ENCODE measurements at places on chromosomes 4 and X.

GRCh38 chr4:155265113-155265512, 56.7 kb downstream of the NPY2R start:
- no peak for DNase-seq

- DNase-seq = no peak
Measured at GRCh38 chr4:62320612-62321011, 1120.5 kb downstream of the ADGRL3 start.

- no peak for DNase-seq
Measured at GRCh38 chr4:142416121-142416520, 430.0 kb downstream of the INPP4B start.

- DNase-seq = no peak
Measured at GRCh38 chrX:115719171-115719570, 158.2 kb downstream of the PLS3 start.

GRCh38 chr4:169059306-169060211, 49.5 kb upstream of the CBR4 start:
- DNase-seq = no peak

- DNase-seq = no peak
Measured at GRCh38 chr4:32560306-32560705, 1840.1 kb downstream of the PCDH7 start.

DNA sequence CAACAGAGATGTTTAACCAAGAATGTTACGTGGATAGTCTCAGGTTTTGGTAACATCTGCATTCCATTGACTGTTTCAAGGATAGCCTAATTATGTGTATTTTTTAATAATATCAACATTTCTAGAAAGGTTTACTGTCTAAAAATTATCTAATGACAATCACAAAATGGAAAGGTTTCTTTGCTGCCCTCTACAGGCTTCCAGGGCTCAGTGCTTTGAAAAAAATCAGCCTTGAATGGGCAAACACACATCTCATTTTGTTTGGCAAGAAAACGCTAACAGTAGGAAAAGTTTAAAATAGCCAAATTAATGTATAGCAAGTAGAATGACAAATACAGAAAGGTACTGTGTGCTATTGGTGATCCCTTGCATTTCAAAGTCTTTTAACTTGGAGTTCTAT, 223.4 kb upstream of the PRPS2 start:
- DNase-seq = no peak

GRCh38 chrX:72430405-72430968, 124.8 kb upstream of the CITED1 start:
- no peak for DNase-seq

GRCh38 chr4:100417565-100417964, 100.3 kb downstream of the EMCN start:
- DNase-seq = no peak

- DNase-seq = no peak
Measured at GRCh38 chr4:11286533-11286932, 142.2 kb downstream of the HS3ST1 start.

DNA sequence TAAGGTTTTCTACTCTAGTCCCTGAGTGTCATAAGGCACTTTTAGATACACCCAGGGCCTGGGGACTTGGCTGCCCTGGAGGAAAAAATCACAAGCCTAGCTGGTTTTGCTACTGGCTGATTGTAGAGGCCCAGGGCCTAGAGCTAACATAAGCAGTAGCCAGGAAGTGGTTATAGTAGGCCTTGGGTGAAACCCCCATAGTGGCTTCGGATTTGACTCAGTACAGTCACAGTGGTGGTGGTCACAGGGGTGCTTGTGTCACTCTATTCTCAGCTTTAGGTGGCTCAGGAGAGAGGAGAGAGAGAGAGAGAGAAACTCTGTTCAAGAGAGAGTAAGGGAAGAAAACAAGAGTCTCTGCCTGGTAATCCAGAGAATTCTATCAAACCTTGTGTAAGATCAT, 194.5 kb upstream of the EDA2R start:
- no peak for DNase-seq

GRCh38 chr4:99430106-99430505, 5.0 kb downstream of the ADH7 start:
- no peak for DNase-seq

DNA sequence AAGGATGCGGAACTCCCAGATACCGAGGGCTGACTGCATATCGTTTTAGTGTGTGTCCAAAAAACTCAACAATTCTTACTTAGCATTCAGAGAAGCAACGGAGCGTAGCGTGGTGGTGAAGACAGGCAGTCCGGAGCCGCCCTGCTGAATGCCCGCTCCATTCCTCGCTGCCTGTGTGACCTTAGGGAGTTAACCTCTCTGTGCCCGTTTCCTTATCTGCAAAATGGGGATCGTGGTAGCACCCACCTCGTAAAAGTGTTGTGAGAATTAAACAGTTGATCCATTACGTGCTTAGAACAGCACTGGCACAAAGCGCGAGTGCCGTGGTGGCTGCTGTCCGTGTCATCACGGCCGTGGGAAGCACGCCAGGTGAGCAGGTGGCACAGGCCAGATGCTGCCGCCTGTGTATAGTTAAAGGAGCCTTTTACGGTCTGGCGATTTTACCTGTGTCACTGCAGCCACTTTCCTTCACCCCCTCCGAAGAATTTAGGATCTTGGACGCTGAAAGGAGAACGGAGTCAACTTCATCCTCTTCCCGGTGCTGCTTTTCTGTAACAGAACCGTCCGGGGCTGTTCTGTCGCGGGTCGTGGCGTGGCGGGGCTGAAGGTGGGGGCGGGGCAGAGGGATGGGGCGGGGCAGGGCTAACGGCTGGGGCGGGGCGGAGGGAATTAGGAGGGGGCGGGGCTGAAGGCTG, 885 bp downstream of the CCDC110 start:
- DNase-seq = no peak

DNA sequence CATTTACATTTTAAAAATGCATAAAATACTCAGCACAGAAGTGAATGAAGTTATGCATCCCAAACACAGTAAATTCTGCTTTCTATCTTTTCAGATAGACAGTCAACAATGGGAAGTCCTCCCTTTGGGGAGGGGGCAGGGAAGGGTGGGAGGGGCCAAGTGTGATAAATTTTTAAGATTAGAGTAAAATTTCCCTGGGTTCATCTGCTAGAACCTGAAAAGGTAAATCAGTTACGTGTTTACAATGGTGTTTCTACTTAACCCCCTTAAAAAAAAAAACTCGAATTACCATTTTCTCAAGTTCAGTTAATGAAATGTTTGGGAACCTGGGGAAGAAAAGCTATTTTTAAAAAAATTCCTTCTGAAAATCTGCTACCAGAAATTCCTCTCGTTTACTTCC, 9.1 kb downstream of the PITX2 start:
- no peak for DNase-seq

- DNase-seq = no peak
Measured at GRCh38 chr4:99564921-99565320, 1.1 kb upstream of the TRMT10A start.

GRCh38 chrX:46247456-46247855, 297.8 kb downstream of the ZNF674 start:
- no peak for DNase-seq

GRCh38 chr4:122364700-122365404, 14.0 kb upstream of the ADAD1 start:
- no peak for DNase-seq

- DNase-seq = no peak
Measured at GRCh38 chr4:19327364-19327763, 924.3 kb upstream of the SLIT2 start.
